ENCODE measurements at places on chromosomes 4 and X.

GRCh38 chr4:114600672-114601071 lies 2.1 kb downstream of the UGT8 start:
- DNase-seq = no peak

- no peak for DNase-seq
These were observed 11.2 kb upstream of the TAB3 start for GRCh38 chrX:30900227-30900626.

GRCh38 chr4:8695237-8696219 lies 103.0 kb downstream of the CPZ start:
- DNase-seq = no peak

- no peak for DNase-seq
These were observed 77.3 kb downstream of the STK32B start for GRCh38 chr4:5128569-5128968.

DNA sequence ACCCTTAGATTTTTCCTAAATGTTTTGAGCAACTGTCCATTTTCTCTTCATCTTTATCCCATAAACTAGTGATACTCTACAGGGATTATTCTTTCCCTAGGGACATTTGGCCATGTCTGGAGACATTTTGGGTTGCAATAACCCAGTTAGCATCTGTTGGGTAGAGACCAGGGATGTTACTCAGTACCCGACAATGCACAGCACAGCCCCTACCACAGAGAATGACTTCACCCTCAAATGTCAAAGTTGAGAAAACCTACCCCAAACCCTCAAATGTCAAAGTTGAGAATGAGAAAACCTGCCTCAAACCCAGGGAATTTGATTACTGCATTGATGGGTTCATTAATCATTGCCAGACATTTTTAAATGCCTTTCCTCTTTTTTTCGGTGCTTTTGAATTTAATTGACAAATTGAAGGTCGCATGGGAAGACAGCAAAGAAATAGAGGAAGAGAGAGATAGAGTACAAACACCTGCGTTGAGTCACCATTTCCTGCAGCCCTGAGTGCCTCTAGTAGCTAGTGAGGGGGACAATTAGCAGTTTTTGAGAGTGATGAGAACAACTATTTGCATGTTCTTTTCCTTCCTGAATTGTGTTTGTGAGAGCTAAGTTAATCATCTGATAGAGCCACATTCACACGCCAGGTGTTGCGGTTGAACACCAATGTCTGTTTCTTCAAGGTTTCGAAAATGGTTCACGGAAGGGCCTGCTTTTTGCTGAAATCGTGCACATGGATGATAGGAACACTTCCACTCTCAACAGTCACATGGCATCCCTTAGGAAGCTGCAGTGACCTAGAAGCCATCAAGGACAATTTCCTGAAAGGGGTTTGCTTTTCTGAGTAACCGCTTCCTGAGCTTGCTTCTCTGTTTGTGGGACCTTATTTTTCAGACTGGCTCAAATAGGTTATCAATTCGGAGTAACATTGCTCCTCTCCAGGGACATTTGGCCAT lies 203.9 kb upstream of the VCX3A start:
- DNase-seq = no peak

GRCh38 chrX:53265771-53266574 lies 15.4 kb downstream of the IQSEC2 start:
- no peak for DNase-seq

- DNase-seq = no peak
These were observed 38.9 kb downstream of the CCNQ start for GRCh38 chrX:153560000-153560399.

DNA sequence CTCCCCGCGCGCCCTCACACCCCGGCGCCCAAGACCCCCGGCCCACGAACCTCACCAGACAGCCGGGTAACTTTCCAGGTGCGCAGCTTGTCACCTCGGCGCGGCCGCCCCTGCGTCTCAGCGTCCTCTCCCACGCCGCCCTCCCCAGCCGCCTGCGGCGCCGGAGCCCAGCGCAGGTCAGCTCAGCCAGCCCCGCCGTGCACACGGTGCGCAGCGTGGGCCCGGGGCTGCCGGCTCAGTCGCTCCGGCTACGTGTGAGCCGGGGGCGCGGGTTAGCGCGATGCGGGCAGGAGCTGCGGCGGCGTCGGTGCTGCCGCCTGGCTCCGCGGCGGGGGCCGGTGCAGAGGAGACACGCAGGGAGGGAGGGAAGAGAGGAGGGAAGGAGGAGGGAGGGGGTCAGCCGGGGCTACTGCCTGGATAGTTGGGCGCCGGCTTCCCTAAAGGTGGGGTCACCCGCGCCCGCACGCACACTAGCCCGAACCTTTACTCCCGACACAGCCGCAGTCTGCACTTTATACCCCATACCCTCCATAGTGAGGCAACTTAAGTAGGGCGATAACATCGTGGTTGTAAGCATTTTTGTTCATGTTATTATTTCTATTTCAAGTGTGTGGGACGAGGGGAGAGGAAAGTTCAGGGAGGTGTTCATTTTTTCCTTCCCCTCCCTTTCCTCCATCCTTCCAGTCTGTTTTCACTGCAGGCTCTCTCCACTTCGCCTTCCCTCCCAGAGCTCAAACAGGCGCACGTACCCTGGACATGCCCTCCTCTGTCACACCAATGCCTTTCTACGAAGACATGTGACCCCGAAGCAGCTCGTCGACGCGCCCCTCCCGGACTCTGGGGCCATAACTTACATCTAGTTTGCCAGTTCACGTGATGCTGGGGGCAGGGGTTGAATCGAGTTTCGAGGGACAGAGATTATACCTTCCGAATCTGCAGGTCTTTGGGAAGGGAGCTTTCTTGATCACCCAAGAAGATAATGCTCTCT lies at the start of gene PRKG2:
TSS of gene PRKG2 (minus strand) at position 342 of the 988 bp plus-strand sequence. CDS start 10,175 bp downstream, outside the sequence.
- no peak for DNase-seq

GRCh38 chr4:32142075-32142474 lies 1421.9 kb downstream of the PCDH7 start:
- no peak for DNase-seq

DNA sequence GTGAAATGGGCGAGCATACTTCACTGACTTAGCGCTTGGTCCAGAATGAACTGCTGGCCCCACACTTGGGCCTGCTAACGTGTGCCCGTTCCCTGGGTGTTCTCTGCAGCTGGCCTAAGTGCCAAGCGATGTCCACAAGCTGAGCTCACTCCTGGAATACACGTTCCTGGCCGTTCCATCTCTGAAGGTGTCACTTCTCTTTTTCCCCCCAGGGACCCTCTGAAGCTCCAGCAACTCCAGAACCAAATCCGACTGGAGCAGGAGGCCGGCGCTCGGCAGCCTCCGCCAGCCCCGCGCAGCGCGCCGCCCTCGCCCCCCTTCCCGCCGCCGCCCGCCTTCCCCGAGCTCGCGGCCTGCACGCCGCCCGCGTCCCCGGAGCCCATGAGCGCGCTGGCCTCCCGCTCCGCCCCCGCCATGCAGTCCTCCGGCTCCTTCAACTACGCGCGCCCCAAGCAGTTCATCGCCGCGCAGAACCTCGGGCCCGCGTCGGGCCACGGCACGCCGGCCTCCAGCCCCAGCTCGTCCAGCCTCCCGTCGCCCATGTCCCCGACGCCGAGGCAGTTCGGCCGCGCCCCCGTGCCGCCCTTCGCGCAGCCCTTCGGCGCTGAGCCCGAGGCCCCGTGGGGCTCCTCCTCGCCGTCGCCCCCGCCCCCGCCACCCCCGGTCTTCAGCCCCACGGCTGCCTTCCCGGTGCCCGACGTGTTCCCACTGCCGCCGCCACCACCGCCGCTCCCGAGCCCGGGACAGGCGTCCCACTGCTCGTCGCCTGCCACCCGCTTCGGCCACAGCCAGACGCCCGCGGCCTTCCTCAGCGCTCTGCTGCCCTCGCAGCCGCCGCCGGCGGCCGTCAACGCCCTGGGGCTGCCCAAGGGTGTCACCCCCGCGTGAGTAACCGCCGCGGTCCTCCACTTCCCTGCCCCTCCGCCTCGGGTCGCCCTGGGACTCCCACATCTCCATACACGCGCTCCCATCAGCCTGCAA lies 132.3 kb downstream of the CBR4 start:
- no peak for DNase-seq

- DNase-seq = no peak
These were observed 147.5 kb downstream of the FBXO8 start for GRCh38 chr4:174135936-174136406.

- no peak for DNase-seq
These were observed 11.3 kb downstream of the PPP2R3B start for GRCh38 chrX:375181-376036.

DNA sequence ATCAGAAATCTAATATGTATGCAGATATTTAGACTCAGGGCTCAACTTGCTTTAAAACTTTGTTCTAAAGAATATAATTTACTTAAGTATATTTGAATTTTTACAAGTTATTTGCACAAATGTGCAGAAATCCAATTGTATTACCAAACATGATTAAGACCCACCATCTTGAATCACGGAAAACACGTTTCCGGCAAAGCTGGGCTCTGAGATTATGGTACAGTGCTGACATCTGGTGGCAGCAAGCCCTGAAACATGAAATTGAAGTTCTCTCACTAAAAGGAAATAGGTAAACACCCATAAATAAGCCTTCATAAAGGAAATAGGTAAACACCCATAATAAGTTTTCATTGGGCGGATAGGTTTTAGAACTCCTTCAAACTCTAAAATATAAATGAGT lies 98.3 kb upstream of the MAOA start:
- peak; percentile 28 for DNase-seq

DNA sequence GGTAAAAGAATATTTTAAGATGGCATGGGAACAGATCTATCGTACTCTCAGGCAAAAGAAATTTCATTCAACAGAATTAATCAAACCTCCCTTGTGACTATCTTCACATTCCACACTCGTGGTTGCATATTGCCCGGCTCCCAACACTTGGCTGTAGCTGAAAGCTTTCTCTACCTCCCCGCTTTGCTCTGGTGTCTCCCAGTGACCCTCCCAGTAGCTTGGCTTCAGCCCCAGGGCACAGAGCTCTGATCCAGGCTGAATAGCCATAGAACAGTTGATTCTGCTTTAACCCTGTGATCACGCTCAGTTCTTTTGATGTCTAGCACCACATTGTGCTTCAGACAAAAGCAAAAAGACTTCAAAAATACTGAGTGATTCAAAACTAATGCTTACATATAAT lies 24.6 kb downstream of the SLC7A11 start:
- DNase-seq = no peak

GRCh38 chrX:80876877-80877276 lies 67.2 kb upstream of the BRWD3 start:
- no peak for DNase-seq

GRCh38 chr4:123479944-123480343 lies 83.3 kb downstream of the SPRY1 start:
- DNase-seq = no peak

- DNase-seq = no peak
These were observed 26.2 kb upstream of the ZBTB33 start for GRCh38 chrX:120224388-120224787.

GRCh38 chrX:150081076-150081475 lies 142.8 kb upstream of the EOLA2 start:
- DNase-seq = no peak

DNA sequence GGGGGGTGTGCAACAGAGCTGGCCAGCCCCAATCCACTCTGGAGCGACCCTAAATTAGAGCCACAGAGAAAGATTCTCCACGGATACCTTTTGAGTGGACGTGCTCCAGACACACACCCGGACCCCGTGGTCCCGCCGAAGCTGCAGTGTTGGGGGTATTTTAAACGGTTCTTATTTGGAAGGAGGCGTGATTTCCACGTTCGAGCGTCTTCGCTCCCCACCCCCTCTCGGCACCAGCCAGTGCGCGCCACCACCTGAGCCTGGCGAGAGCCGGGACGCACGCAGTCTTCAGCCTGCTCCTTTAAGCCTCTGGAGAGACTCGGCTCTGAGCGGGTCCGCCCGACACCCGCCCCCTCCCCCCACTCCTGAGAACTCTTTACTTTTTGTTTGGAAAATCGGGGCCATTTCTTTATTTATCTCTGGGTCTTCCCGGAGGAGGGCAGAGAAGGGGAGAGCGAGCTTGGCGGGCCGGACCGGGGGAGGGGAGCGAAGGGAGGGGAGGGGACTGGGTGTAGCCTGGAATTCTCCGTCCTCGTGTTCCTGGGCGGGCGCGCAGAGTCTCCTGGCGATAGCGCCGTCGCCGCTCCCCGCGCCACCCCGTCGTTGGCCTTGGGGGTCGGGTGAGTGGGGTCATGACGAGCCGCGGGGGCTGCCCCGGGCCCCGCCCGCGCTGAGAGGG lies 668 bp upstream of the PTCHD1 start:
- DNase-seq = no peak

DNA sequence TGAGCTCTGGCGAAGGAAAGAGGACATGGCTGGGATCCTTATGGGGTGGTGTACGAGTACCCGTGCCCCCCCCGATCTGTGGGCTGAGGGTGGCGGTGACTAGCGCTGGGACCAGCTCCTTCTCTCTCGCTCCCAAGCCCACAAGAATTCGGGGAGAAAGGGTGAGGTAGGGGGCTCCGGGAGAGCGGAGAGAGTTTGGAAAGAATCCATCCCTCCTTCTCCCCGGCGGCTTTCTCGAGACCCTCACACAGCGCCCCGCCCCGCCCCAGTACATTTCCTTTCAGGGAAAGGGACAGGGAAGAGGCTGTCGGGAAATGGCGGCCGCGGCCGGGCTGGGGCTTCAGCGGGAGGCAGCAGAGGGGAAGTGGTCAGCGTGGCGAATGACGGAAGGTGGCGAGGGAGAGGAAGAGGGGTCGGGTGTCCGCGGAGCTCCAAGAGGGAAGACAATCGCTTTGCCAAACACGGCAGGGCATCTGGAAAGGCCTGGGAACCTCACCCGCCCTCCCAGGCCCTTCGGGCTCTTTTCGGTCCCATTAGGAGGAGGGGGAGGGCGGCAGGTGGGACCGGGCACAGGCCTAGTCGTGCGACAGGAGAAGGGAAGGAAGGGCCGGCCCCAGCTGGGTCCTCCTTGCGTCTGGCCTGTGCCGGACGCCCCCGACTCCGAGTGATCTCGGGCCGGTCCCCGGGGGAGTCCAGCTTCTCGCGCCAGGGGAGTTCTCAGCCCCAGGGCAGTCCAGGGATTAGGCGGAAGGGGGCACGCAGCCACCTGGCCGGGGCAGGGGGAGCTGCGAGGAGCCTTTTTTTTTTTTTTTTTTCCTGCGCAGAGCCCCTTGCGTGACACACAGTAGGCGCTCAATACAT lies 10.2 kb downstream of the HNRNPH2 start:
- DNase-seq = no peak

- DNase-seq = peak; percentile 13
These were observed 4.3 kb upstream of the TSPAN5 start for GRCh38 chr4:98662626-98663225.

DNA sequence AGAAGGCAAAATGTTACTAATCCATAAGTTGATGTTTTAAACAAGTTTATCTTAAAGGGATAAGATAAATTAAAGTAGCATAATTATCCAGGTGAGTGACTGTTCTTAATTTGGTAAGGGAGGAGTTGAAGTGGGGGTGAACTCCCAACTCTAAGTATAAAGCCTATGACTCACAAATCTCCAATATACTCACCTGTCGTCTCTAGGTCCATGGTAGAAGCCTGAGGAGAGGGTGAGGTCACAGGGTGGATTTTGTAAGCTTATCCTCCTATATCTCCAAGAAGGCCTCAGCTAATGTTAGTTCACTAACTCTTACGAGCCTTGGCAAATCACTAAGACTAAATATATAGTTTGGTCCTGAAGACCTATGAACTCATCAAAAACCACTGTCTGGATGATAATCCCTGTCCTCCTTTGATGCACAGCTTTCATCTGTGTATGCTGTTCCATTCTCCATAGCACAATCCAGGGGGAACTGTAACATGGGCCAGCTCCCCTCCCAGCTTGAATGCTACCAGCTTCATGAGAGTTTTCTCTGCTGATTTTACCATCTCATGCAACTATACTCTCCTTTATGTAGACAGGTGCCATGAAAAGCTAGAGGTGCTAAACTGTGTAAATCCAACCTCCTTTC lies 158.7 kb downstream of the BTC start:
- no peak for DNase-seq

Data from activated naive CD4-positive, alpha-beta T cell (primary cell).